Lung (tissue), 17 donors: ENCODE measurements at places on chromosomes 7 and 10. TPM values are rescaled to one million over a fixed set of nuclear protein-coding genes. Genes with fewer than 3 reads are reported as not detected.
A peak's percentile ranks its signal among the peaks of the same experiment; 100 is the strongest.

DNA sequence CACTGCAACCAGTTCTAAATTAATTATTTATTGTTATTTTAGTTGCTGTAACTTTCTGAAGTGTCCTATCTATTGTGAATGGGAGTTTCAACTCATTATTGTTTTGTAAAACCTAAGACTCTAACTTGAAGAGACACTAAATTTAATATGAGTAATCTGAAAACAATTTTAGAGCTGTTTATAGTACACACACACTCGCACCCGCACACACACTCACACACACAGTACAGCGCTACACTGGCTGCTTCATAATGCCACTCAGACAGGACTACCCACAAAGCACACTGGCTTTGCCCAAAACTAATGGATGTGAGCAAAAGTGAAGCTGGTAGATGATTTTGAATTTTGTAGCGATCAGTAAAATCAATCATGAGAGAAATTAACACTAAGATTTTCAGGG lies 238.9 kb upstream of the ETV1 start:
- no peaks in the 10 kb centered on the region for H3K36me3 ChIP-seq
- DNase-seq, result no peak
- no peaks in the 10 kb centered on the region for H3K4me1 ChIP-seq
- no peak overlapping the region for H3K4me3 ChIP-seq
- H3K27ac ChIP-seq, result no peak overlapping the region

GRCh38 chr7:104550362-104550761 lies 222.0 kb downstream of the LHFPL3 start:
- H3K27me3 ChIP-seq, result no peaks in the 10 kb centered on the region
- H3K4me1 ChIP-seq, result no peaks in the 10 kb centered on the region
- no peaks in the 10 kb centered on the region for H3K36me3 ChIP-seq
- H3K4me3 ChIP-seq, result no peak overlapping the region
- no peak for DNase-seq

GRCh38 chr10:112376396-112376790 lies 2.5 kb downstream of the ACSL5 start:
- peak overlapping the region; percentile 16 for H3K4me3 ChIP-seq
- peak overlapping the region; percentile 87 for H3K27ac ChIP-seq
- no peak for DNase-seq
- no peaks in the 10 kb centered on the region for H3K27me3 ChIP-seq
- peaks cover 18% of the 10 kb centered on the region for H3K4me1 ChIP-seq
- H3K36me3 ChIP-seq, result no peaks in the 10 kb centered on the region

DNA sequence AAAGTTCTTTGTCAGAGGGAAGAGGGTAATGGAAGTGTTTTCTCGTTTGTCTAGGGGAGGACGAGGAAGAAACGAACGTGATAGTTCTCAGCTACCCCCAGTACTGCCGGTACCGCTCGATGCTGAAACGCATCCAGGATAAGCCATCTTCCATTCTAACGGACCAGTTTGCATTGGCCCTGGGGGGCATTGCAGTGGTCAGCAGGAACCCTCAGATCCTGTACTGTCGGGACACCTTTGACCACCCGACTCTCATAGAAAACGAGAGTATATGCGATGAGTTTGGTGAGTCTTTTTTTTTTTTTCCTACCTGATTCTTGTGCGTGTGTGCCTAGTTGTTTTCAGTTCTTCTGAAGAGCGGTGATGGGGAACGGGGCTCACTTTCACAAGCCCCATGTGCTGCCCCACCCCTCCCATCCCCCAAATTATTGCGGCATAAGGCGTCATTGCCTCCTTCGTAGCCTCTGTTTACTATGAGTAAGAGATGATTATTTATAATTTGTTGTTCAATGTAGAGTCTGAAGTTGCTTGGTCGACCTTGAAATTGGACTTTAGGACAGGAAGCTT lies 98.6 kb downstream of the ARID5B start:
- H3K36me3 ChIP-seq, result peaks cover 13% of the 10 kb centered on the region
- H3K4me1 ChIP-seq, result no peaks in the 10 kb centered on the region
- no peak overlapping the region for H3K4me3 ChIP-seq
- no peaks in the 10 kb centered on the region for H3K27me3 ChIP-seq

GRCh38 chr10:127449490-127449889 lies 99.6 kb upstream of the NPS start:
- H3K27me3 ChIP-seq, result no peaks in the 10 kb centered on the region
- no peak for DNase-seq
- no peak overlapping the region for H3K4me3 ChIP-seq
- H3K36me3 ChIP-seq, result peaks cover 30% of the 10 kb centered on the region
- H3K4me1 ChIP-seq, result no peaks in the 10 kb centered on the region

DNA sequence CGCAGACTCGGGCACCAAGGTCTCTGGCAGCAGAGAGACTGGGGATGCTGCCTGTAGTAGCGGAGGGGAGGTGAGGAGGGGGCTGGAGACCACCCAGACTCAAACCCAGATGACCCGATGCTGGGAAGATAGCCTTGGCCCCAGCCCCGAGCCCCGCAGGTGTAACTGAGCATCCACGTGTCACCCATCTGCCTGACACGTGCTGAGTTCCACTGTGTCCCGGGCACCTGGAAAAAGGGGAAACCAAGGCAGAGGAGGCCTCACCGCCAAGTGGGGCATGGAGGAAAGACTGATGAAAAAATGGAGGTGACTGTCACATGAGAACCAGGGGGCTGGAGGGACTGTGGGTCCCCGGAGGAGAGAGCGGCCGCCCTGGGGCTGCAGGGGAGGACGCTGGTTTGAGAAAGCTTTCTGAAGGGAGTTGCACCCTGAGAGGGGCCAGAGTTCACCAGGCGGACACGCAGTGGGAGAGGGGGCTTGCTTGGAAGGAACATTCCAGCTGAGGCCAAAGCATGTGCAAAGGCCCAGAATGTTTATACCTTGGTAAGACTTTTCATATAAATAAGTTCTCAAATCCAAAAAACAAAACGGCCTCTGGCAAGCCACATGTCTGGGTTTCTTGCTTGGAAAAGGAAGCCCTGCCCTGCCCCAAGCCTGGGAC lies 27.4 kb upstream of the ELN start:
- no peaks in the 10 kb centered on the region for H3K4me1 ChIP-seq
- no peak overlapping the region for H3K27ac ChIP-seq
- no peak overlapping the region for H3K4me3 ChIP-seq
- no peaks in the 10 kb centered on the region for H3K36me3 ChIP-seq

GRCh38 chr7:713488-714230 lies 12.8 kb upstream of the DNAAF5 start:
- H3K36me3 ChIP-seq, result no peaks in the 10 kb centered on the region
- H3K27me3 ChIP-seq, result no peaks in the 10 kb centered on the region
- no peaks in the 10 kb centered on the region for H3K4me1 ChIP-seq
- H3K4me3 ChIP-seq, result no peak overlapping the region
- no peak for DNase-seq

DNA sequence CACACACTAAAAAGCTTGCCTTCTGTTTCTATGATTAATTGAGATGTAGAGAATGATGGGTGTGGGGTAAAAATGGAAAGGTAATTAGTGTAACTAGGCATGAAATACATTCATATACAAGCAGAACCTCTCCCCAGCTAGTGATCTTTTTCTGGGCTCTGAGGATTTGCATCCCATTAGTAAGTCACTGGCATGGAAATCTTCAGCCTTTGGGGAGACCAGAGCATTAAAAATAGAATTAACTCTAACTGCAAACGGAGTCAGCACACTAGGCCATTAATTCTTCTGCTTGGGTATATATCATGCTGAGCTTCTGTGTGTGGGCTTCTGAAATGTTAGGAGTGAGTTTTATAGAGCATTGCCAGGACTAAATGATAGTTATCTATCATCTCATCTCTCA lies 128.9 kb downstream of the HDAC9 start:
- no peak for DNase-seq
- H3K4me1 ChIP-seq, result no peaks in the 10 kb centered on the region
- H3K27me3 ChIP-seq, result no peaks in the 10 kb centered on the region
- no peak overlapping the region for H3K4me3 ChIP-seq
- no peak overlapping the region for H3K27ac ChIP-seq

- no peaks in the 10 kb centered on the region for H3K27me3 ChIP-seq
- H3K4me1 ChIP-seq, result no peaks in the 10 kb centered on the region
- no peak overlapping the region for H3K27ac ChIP-seq
- H3K4me3 ChIP-seq, result no peak overlapping the region
Measured at GRCh38 chr10:95241533-95241932, 47.5 kb downstream of the ACSM6 start.

- peaks cover 6% of the 10 kb centered on the region for H3K27me3 ChIP-seq
- no peak for DNase-seq
- no peak overlapping the region for H3K27ac ChIP-seq
- no peaks in the 10 kb centered on the region for H3K4me1 ChIP-seq
Measured at GRCh38 chr10:123886292-123886691, 5.3 kb downstream of the CPXM2 start.

GRCh38 chr7:134176037-134176350 lies 48.9 kb downstream of the LRGUK start:
- no peaks in the 10 kb centered on the region for H3K4me1 ChIP-seq
- no peaks in the 10 kb centered on the region for H3K36me3 ChIP-seq
- H3K4me3 ChIP-seq, result no peak overlapping the region
- DNase-seq, result no peak
- H3K27me3 ChIP-seq, result no peaks in the 10 kb centered on the region
- no peak overlapping the region for H3K27ac ChIP-seq

- peaks cover 3% of the 10 kb centered on the region for H3K27me3 ChIP-seq
- H3K4me1 ChIP-seq, result no peaks in the 10 kb centered on the region
- DNase-seq, result no peak
- H3K27ac ChIP-seq, result no peak overlapping the region
- no peaks in the 10 kb centered on the region for H3K36me3 ChIP-seq
- H3K4me3 ChIP-seq, result no peak overlapping the region
Measured at GRCh38 chr7:24754906-24755506, 2.3 kb downstream of the GSDME start.

DNA sequence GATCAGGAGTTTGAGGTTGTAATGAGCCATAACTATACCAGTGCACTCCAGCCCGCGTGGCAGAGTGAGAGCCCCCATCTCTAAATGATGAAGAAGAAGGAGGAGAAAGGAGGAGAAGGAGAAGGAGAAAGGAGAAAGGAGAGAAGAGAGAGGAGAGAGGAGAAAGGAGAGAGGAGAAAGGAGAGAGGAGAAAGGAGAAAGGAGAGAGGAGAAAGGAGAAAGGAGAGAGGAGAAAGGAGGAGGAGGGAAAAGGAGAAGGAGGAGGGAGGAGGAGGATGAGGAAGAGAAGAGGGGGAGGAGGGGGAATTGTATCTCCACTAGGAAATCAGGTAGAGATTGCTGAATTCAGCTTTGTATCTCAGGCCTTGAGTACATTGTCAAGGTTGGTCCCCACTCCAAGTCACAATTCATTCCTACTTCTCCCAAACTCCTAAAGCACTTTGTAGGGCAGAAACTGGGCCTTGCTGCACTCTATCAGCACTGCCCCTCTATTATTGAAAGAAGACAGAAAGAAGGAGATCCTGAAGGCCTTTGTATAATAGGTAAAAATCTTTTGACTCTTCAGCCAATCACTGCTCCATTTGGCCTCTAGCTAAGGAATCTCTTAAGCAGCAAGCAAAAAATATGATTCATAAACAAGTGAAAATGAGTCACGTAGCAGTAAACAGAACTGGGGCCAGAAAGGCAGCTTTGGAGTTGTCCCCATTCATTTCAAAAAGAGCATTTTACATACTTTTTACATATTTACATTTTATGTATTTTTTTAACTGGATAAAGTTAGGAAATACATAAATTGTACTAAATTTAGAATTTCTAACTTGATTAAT lies 178.0 kb downstream of the IMMP2L start:
- no peaks in the 10 kb centered on the region for H3K4me1 ChIP-seq
- H3K4me3 ChIP-seq, result no peak overlapping the region
- no peaks in the 10 kb centered on the region for H3K36me3 ChIP-seq
- no peak overlapping the region for H3K27ac ChIP-seq
- no peak for DNase-seq

DNA sequence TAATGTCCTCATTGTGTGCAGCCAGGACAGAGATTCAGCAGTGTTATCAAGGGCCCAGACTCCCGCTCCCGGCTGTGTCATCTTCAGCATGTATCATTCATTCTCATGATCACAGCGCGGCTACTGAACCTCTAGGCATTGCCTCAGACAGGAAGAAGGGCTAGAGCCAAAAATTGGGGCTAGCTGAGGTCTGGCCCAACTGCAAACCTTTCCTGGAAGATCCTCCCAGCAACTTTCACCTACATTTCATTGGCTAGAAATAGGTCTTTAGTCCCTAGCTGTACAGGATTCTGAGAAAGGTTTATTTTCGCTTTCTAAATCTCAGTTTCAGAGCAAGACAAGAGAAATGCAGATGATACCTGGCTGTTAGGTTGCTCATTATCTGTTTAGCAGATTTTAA lies 81.9 kb downstream of the CREM start:
- no peak for DNase-seq
- H3K27me3 ChIP-seq, result no peaks in the 10 kb centered on the region
- H3K4me1 ChIP-seq, result peaks cover 3% of the 10 kb centered on the region

DNA sequence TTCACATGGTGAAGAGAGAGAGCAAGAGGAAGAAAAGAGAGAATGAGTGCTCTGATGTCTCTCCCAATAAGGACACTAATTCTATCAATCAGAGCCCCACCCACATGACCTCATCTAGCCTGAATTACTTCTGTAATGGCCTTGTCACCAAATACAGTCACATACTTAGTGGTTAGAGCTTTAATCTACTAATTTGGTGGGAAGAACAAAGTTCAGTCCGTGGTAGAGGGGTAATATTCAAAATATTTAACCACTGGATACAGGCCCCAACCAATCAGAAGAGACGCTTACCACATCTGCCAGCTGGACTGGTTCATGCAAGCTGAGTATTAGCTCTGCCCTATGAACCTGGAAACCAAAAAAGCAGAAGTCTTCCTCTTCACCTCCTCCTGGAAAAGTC lies 336.3 kb upstream of the NFE2L3 start:
- H3K27ac ChIP-seq, result no peak overlapping the region
- no peak overlapping the region for H3K4me3 ChIP-seq

DNA sequence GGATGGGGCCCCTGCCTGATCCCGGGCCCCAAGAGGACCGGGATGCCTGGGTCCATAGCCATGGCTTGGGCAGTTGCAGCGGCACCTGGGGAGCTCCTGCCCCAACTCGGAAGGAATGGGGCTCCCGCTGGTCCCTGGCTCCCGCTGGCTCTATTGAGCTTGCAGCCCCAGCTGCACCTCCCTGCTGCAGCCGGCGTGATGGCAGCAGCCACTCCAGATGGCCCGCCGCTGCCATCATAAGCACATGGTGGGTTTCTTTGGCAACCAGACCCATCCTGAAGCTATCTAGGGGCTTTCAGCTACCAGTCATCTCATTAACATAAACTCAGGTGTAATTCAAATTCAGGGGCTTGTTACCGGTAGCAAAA lies 11.1 kb upstream of the DNMBP start:
- no peaks in the 10 kb centered on the region for H3K27me3 ChIP-seq
- H3K4me3 ChIP-seq, result no peak overlapping the region
- no peak for DNase-seq
- peaks cover 13% of the 10 kb centered on the region for H3K4me1 ChIP-seq
- no peaks in the 10 kb centered on the region for H3K36me3 ChIP-seq
- H3K27ac ChIP-seq, result no peak overlapping the region

Gene PRKG1
- 50.8 TPM for total RNA-seq

Gene CYP3A5
- 11.0 TPM for total RNA-seq

Gene AZGP1
- total RNA-seq, result 4.1 TPM

Gene TUBB8
- total RNA-seq, result not detected

Gene NKX1-2
- not detected for total RNA-seq

Gene ZNF804B
- not detected for total RNA-seq

Gene GHRHR
- 0.77 TPM for total RNA-seq

Gene VAX1
- total RNA-seq, result not detected

Gene SNX13
- total RNA-seq, result 51.3 TPM
